ENCODE measurements at places on chromosomes 11 and 22.
A peak's percentile ranks its signal among the peaks of the same experiment; 100 is the strongest.

DNA sequence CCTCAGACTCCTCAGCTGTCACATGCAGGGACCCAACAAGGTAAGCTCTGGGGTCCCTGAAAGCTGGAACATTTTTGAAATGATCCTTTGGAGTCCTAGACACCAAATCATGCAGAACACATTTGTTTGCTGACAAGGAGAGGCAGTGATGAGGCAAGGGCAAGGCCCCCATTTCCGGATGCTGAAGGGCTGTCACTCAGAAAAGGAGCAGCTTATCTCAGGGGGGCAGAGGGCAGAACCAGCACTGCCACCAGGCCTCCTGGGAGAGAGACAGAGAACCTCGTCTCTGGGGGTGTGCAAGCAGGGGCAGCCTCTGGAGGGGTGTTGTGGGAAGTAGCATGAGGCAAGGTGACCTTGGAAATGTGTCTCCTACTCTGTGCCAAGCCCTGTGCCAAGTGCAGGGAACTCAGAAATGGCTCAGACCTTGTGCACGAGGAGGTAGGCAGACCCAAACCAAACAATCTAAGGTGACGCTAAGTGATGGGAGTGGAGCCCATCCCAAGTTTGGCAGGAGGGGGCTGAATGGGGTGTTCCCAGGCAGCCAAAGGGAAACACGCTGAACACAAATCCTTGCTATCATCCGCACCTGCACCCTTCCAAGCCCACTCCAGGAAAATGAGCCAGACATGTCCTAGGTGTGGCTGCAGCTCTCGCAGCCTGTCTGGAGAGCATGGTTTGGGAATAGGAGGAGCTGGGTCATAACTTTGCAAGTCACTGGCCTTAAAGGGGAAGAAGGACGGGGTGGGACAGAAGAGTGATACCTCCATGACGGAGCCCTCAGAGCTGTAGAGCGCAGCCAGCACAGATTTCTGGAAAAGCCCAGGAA, 94.2 kb downstream of the PDE2A start:
- no peak for DNase-seq

GRCh38 chr11:128417607-128418324, 169.6 kb downstream of the ETS1 start:
- peak; percentile 42 for DNase-seq

DNA sequence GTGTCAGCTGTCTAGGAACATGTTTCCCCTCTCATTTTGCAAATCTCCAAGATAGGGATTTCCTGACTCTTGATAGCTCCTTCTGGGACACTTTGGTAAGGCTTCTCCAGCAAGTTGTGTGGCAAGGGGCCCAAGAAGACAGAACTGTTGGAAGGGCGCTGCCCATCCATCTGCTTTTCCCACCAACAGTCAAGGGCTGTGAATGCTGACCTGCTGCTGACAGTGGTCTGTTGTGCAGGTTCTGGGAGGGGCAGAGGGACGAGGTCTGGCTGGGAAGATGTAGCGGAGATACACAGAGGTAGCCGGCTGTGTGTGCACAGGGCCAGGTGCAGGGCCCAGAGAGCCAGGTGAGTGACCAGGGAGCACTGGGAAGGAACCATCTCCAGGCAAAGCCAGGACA, 12.2 kb downstream of the BCR start:
- DNase-seq, result no peak

DNA sequence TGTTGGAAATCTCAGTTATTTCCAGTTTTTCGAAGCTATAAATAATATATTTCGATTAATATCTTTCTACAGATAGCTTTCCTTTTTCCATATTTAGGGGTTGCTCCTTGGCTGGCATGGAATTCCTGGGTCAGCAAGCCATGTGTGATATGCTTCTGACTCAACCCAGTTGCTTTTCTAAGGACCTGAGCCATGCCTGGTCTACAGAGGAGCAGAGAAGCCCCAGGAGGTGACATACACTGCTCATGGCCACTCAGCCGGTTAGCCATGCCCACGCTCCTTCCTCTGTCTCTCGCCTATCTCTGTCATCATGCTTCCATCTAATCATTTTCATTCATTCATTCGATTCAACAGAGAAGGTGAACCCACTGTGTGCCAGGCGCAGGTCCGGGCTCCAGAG, 23.2 kb upstream of the PDGFB start:
- no peak for DNase-seq

- peak; percentile 69 for DNase-seq
Measured at GRCh38 chr22:23402275-23403151, 177.6 kb downstream of the IGLL1 start.

DNA sequence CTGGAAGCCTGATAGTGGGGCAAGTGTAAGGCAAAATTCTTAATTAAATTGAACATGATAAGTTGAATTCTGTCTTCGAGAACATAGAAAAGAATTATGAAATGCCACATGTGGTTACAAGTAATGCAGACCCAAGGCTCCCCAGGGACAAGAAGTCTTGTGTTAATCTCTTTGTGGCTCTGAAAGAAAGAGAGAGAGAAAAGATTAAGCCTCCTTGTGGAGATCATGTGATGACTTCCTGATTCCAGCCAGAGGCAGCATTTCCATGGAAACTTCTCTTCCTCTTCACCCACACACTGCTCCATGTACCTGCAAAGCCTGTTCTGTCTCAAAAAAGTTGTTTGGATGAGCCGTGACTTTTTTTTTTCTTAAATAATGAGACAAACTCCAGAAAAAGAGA, 1.9 kb upstream of the TYR start:
- no peak for DNase-seq

- no peak for DNase-seq
Measured at GRCh38 chr22:49521787-49522224, 305.9 kb downstream of the BRD1 start.

- peak; percentile 66 for DNase-seq
Measured at GRCh38 chr11:2940147-2940920, 11.1 kb upstream of the PHLDA2 start.

DNA sequence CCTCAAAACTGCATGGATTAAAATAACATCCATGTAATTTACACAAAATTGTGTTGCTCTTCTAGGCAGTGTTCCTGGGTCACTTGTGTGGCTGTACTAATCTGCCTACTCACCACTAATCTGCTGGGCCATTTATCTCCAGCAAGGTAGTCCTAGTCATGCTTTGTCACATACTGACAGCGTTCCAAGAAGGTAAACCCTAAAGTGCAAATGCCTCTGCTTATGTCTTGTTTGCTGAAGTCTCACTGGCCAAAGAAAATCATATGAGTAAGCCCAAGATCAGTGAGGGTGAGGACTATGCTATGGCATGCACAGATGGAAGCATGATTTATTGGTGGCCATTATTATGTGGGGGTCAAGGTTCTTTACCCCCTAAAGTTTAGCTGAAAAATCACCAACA, 630.2 kb upstream of the LUZP2 start:
- DNase-seq, result no peak

DNA sequence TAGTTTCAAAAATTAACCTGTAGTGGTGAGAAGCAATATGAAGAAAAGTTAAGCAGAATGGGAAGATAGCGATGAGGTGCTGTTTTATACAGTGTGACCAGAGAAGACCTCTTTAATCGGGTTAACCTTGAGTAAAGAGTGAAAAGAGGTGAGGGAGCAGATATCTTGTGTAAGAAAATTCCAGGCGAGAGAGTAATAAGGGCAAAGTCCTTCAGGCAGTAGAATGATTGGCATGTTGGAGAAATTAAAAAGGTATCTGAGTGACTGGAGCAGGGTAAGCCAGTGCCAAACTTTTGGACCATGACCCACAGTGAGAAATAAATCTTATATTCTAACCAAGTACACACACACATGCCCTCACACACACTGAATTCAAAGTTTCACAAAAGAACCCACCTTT, 374.7 kb upstream of the LARGE1 start:
- no peak for DNase-seq
